HT-29 (cell line): ENCODE measurements at places on chromosomes 5 and 9. TPM values are rescaled to one million over a fixed set of nuclear protein-coding genes. Genes with fewer than 3 reads are reported as not detected.

RNF183 gene
- total RNA-seq = 6.1 and 7.1 TPM in 2 replicates

PCA3 gene
- total RNA-seq = not detected in 2 replicates

GARIN3 gene
- total RNA-seq = not detected in 2 replicates

LVRN gene
- not detected in 2 replicates for total RNA-seq

NOXA1 gene
- total RNA-seq = 1.5 and 3.7 TPM in 2 replicates

MXD3 gene
- 55.7 and 75.5 TPM in 2 replicates for total RNA-seq

ABCA1 gene
- 2.0 and 4.5 TPM in 2 replicates for total RNA-seq

SLC6A7 gene
- total RNA-seq = 0.66 and 0.76 TPM in 2 replicates

EGFL7 gene
- total RNA-seq = 3.2 and 6.4 TPM in 2 replicates

THG1L gene
- total RNA-seq = 24.5 and 26.2 TPM in 2 replicates

PHYHD1 gene
- not detected in 2 replicates for total RNA-seq

TMEM215 gene
- total RNA-seq = not detected in 2 replicates

RLN2 gene
- not detected in 2 replicates for total RNA-seq

- DNase-seq = no peak
Measured at GRCh38 chr5:127870914-127871313, 167.7 kb downstream of the CCDC192 start.

- DNase-seq = no peak
Measured at GRCh38 chr5:58486290-58486689, 4.9 kb upstream of the GAPT start.

DNA sequence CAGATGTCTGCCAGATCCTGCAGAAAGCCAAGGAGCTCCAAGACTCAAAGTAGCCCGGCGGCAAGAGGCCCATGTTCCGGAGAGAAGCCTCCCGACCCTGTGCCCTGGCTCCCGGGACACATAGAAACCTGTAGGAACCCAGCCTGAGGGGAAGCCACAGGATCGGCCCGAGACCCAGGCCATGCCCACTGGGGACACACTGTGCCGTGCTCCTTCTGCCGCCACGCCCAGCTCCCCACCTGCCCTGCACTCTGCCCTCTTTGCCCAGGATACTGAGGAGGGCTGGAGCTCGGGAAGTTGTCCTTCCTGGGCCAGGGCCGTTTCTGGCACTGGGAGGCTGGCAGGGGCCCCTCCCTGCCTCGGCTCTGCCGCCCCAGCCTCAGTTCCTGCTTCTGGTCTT, 10.5 kb upstream of the ENDOG start:
- no peak for DNase-seq

GRCh38 chr9:89134709-89135108, 43.9 kb downstream of the SHC3 start:
- no peak for DNase-seq

GRCh38 chr9:132857031-132857430, 21.1 kb downstream of the AK8 start:
- no peak for DNase-seq

- DNase-seq = peak; percentile 68
Measured at GRCh38 chr5:98750693-98751092, 22.8 kb upstream of the RGMB start.

DNA sequence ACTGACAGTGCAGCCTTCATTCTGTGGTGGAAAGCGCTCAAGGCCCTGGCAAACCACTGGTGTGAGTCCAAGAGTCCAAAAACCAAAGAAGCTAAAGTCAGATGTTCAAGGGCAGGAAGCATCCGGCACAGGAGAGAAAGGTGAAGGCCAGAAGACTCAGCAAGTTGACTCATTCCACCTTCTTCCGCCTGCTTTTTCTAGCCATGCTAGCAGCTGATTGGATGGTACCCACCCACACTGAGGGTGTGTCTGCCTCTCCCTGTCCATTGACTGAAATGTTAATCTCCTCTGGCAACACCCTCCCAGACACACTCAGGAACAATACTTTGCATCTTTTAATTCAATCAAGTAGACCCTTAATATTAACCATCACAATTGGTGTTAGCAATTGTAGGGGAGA, 296.1 kb downstream of the NDUFS4 start:
- no peak for DNase-seq

- no peak for DNase-seq
Measured at GRCh38 chr9:113964495-113965170, 88.5 kb downstream of the ZNF618 start.

- DNase-seq = no peak
Measured at GRCh38 chr9:73011956-73012355, 59.1 kb upstream of the ALDH1A1 start.

- no peak for DNase-seq
Measured at GRCh38 chr9:88642336-88642735, 107.4 kb downstream of the NXNL2 start.

GRCh38 chr5:154818471-154819116, 31.8 kb downstream of the FAXDC2 start:
- DNase-seq = no peak

DNA sequence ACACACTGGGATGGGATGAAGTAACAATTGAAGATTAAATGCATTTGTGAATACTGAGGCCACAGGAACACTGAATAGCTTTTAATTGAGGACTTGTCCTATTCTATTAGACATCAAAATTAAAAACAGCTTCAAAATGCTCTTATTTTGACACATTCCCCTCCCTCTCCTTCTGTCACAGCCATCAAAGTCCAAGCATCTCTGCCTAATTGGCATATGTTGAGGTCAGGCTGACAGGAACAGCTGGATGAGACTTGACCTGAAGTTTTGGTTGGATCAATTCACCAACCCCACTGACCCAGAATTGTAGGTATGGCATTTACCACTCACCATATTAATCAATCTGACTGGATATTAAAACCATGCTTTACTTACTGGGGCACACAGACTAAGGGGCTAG, 96.3 kb downstream of the PTCH1 start:
- no peak for DNase-seq

- DNase-seq = no peak
Measured at GRCh38 chr5:136162008-136162407, 29.4 kb downstream of the SMAD5 start.

- no peak for DNase-seq
Measured at GRCh38 chr9:105879181-105879580, 184.8 kb downstream of the TMEM38B start.

DNA sequence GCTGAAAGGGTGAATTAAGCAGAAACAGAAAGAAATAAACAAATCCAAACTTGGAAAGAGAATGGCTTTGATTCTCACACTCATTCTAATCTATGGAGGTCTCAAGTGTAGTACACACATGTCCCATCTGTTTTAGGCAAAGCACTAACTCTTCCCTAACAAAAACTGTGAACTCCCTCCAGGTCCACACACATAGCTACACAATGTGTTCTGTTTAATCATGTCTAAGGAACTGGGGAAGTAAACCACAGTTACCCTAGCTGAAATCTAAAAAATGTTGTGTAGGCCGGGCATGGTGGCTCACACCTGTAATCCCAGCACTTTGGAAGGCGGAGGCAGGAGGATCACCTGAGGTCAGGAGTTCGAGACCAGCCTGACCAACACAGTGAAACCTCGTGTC, 118.7 kb upstream of the FST start:
- DNase-seq = no peak

- no peak for DNase-seq
Measured at GRCh38 chr9:131281119-131281965, 5.0 kb upstream of the FAM78A start.

GRCh38 chr9:111163716-111164389, 125.6 kb upstream of the LPAR1 start:
- no peak for DNase-seq

- DNase-seq = no peak
Measured at GRCh38 chr5:87170799-87171198, 96.9 kb upstream of the RASA1 start.

GRCh38 chr5:99305045-99305580, 376.3 kb upstream of the CHD1 start:
- no peak for DNase-seq
